ENCODE measurements at places on chromosomes 3 and 15. TPM values are rescaled to one million over a fixed set of nuclear protein-coding genes. Genes with fewer than 3 reads are reported as not detected.

GRCh38 chr15:70378126-70379031 lies 280.7 kb upstream of the TLE3 start:
- no peak for DNase-seq

DNA sequence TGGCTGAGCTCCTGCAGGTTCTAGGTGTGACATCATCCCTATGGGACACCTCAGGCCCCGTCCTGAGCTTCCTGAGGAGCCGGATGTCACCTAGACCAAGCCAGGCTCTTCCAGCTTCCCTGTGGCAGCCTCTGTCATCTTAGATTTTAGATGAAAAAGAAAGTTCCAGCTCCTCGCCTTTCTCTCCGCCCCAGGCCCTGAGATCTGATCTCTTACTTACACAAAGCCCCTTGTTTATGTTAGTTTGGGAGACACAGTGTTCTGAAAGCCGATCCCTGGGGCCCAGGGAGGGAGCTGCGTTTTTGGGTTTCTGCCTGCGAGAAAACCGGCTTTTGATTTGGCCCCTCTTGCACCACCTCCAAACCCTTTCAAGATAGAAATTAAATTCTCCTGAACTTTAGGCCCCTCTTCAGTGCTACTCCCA lies 40.2 kb upstream of the FAM107A start:
- no peak for DNase-seq

- DNase-seq = no peak
These were observed 205.6 kb downstream of the TBC1D2B start for GRCh38 chr15:77871852-77872371.

- DNase-seq = no peak
These were observed 803.7 kb upstream of the ARRDC4 start for GRCh38 chr15:97156739-97157265.

The SHQ1 gene
- total RNA-seq = 25.0 TPM

- no peak for DNase-seq
These were observed 5.6 kb downstream of the ITPKA start for GRCh38 chr15:41499109-41499851.

DNA sequence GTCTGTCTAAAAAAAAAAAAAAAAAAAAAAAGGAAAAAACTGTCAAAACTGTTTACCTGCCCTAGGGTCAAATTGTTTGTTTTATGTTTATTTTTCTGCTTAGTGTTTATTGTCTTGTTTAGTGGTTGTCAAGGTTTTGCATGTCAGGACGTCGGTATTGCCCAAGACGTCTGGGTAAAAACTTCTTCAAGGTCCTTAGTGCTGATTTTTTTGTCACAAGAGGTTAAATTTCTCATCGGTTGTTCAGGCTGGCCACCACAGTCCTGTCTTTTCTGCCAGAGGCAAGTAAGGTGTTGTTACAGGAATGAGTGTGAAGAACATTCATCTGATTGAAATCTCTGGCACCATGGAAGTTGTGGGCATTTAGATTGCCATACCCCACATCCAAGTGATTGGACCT lies 7.0 kb downstream of the DET1 start:
- peak; percentile 6 for DNase-seq

The SNRPN gene
- 217 TPM for total RNA-seq

The TMEM108 gene
- 0.25 TPM for total RNA-seq

- no peak for DNase-seq
These were observed 67.9 kb downstream of the FGF7 start for GRCh38 chr15:49490966-49491365.

DNA sequence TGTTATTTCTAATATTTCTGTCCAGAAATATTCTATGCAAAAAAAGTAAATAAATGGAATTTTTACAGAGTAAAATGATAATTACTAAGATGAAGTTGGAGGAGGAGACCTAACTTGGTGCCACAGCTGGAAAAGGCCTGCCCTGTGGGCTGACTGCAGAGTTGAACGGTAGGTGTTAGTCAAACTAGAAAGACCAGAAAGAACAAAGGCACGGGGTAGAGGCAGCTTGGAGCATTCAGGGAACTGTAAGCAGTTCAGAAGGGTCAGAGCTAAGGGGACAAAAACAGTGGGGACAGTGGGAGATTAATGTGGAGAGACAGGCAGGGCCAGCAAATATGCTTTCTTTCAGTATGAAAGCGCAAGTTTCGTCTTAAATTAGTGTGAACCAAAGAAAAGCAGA lies 39.3 kb upstream of the PTPRG start:
- no peak for DNase-seq

GRCh38 chr15:91219206-91219605 lies 119.1 kb downstream of the SV2B start:
- no peak for DNase-seq

The MORC1 gene
- under 0.01 TPM for total RNA-seq

DNA sequence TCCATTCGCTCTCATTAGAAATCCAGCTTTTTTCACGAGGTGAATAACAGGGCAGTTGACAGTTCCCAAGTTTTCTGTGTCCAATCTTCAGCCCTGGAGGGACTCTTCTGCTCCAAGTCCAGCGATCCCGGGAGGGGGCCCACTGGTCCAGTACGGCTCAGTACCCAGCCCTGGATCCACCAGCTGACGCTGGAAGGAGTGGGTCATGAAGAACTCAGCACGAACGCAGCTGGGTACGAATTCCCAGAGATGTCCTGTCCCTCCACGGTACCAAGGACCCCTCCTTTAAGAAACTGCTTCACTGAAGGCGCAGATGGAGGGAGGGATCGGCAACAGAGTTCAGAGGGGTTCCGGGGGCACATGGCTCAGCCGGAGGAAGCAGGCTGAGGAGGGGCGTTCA lies 16.5 kb upstream of the CLK3 start:
- no peak for DNase-seq

GRCh38 chr3:123571973-123572365 lies 12.9 kb downstream of the HACD2 start:
- no peak for DNase-seq

DNA sequence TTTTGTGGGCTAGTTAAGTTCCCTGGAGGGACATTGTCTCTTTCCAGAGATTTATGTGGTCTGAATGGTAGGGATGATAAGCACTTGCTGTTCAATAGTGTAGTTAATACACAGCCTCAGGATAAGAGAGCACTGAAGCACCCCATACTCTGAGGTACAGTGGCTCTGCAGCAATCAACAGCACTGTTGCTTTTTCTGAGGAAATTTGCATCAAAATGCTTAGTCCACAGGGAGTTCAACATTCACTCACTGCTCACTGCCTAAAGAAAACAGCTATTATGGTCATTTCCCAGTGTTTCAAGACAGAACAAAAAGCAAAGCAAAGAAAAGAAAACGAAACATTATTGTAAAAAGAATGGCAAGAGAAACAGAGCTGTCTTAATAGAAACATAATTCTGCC lies 441.9 kb downstream of the PLOD2 start:
- DNase-seq = no peak

The GOLGA8J gene
- 0.10 TPM for total RNA-seq

DNA sequence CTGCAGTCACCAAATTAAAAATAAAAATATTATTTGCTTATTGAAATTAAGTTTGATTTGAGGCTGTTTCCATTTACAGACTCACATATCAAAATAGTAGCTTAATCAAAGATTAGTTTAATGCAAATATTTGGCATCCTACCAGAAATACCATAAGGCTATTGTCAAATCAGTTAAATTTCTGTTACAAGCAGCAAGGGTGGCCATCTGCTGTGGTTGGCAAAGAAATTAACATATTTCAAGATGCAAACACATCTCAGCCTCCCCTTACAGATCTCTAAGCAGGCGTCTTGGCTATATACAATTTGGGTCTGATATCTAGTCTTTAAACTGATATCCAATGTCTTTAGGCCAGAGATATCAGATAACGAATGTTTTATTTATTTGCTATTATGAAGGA lies 83.2 kb upstream of the NEDD4 start:
- DNase-seq = no peak

The RASSF1 gene
- 14.4 TPM for total RNA-seq

Data from renal cortical epithelial cell (primary cell).